ENCODE measurements at places on chromosomes 11 and 22.

GRCh38 chr22:42676059-42676607 lies 26.9 kb upstream of the CYB5R3 start:
- DNase-seq = no peak

GRCh38 chr11:112877581-112877980 lies 83.6 kb upstream of the NCAM1 start:
- DNase-seq = no peak

DNA sequence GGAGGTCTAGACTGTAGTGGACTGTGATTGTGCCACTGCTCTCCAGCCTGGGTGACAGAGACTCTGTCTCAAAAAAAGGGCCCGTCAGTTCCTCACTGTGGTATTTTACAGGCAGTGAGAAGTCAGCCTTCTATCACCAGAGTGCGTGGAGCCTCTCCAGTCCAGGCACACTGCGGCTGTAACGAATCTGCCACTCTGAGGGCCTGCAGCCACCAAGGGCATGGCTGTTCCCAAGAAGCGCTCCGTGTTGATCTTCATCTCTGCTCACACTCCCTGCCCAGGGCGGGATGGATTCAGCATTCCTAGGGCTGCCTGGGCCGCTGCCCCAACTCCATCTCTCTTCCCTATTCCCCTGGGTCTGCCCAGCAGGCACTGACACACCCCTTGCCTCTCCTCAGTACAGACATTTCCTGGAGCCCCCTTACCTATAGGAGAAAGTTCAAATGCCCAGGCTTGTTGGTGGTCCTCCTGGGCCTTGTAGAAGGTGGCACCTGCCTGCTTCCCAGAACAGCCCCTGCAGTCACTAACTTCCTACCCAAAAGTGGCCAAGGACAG lies 148.4 kb downstream of the CACNA1I start:
- no peak for DNase-seq

GRCh38 chr22:20174785-20175596 lies 24.1 kb upstream of the CCDC188 start:
- no peak for DNase-seq

DNA sequence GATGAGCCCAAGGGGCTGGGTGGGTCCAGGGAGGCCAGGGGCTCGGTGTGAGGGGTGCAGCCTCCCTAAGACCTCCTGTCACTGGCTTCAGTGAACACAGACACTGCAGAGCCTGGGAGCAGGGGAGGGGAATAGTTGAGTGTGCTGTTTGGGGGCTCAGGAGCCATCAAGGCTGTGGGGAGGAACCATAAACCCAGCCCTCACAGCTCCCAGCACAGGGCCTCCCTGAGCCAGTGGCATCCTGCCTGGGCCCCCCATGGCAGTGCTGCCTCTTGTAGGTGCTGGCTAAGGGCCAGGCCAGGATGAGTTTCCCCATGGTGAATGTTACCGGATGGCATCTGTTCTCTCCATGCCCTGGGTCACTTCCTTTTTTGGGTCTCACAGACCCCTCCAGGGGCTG lies 25.5 kb downstream of the KCNJ5 start:
- DNase-seq = no peak

- no peak for DNase-seq
Measured at GRCh38 chr11:100709233-100709957, 22.3 kb downstream of the ARHGAP42 start.

DNA sequence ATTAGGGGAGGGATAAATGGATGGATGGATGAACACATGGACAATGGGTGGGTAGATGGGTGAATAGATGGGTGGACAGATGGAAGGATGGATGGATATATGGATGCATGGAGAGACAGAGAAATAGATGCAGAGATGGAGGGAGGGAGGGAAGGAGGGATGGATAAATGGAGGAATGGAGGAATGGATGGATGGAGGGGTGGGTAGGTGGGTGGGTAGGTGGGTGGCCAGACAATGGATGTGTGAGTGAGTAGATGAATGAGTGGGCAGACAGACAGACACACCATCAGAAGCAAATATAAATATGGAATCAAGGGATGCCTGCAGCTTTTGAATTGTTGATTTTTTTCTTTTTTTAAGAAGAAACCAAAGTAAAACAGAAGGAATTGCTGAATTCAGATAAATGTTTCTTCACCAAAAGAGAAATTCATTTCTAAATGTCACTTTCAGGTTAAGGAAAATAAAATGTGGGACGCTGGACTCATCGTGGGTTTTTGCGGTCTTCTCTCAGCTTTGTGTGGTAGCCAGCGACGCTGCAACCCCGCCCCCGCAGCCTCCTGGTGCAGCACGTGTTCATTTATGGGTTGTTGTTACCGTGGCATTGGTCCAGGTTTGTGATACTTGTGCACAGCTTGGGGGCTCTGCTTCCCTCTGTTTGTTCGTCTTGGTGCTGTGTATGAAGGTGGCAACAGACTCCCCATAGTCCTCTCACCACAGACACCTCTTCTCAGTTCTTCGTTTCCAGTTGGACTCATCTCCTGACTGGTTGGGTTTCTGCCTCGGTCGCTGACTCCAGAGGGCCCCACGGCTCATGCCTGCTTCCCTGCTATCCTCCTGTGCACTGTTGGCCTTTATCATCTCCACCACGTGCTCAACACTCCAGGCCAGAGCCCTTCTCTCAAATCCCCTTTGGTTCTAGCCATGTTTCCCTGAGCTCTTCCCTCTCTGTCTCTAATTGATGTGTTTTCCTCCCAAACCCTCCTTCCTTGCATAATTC lies 76.4 kb downstream of the CDKN1C start:
- no peak for DNase-seq

- DNase-seq = no peak
Measured at GRCh38 chr11:8008212-8008611, 21.1 kb downstream of the EIF3F start.

- no peak for DNase-seq
Measured at GRCh38 chr11:104011044-104011443, 25.4 kb upstream of the DDI1 start.

GRCh38 chr11:86245369-86246292 lies 1.1 kb downstream of the EED start:
- no peak for DNase-seq

- DNase-seq = no peak
Measured at GRCh38 chr11:36450110-36450572, 59.9 kb downstream of the TRAF6 start.
